ENCODE measurements at places on chromosomes 6 and 20.

DNA sequence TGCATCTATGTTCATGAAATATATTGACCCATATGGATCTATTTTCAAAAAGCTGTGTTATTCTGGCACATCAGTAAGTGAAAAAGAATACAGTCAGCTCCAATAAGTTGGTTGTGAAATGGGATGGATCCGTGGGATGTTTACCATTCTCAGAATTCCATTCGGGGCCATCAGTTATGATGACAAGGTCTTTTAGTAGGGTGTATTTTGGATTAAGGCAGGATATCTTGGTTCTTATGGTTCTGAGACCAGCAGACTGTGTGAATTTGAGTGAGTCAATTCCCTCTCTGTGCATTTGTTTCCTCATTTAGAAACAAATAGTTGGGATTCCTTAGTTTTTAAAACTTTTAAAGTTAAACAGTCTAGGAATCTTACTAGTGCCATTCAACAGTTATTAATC, 287.4 kb downstream of the CD109 start:
- DNase-seq, result no peak

GRCh38 chr20:36932476-36933426, 18.8 kb downstream of the SAMHD1 start:
- DNase-seq, result no peak

DNA sequence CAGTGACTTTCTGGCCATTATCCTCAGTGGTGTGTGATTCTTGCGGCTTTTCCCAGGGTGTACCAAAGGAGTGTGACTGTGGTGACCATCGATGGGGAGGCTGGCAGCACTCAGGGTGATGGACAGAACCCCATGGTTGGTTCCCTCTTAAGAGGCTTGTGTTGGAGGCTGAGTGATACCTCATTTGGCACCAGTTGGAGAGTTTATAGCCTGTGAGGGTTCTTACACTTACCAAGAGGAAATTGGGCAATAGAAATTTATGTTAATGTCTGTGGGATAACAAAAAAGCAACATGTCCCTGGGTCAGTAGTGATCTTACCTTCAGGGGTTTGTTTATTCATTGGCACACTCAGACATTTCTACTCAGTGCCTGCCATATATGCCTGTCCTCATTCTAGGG, 37.2 kb downstream of the DAAM2 start:
- DNase-seq, result no peak

DNA sequence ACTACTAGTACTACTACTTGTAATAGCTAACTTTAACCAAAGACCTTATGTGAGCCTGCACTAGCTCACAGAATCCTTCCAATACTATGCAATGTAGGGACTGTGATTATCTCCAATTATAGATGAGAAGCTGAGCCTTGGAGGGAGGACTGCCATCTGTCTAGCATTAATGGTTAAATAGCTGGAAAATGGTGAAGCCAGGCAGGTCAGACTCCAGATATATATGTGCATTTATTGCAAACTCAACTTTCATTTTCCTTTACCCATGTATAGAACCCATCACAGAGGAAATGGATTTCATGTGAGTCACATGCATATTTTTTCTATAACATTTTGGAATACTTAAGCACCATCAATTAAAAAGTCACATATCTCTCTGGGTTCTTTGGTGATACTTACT, 229.9 kb downstream of the BCAS1 start:
- DNase-seq, result no peak

DNA sequence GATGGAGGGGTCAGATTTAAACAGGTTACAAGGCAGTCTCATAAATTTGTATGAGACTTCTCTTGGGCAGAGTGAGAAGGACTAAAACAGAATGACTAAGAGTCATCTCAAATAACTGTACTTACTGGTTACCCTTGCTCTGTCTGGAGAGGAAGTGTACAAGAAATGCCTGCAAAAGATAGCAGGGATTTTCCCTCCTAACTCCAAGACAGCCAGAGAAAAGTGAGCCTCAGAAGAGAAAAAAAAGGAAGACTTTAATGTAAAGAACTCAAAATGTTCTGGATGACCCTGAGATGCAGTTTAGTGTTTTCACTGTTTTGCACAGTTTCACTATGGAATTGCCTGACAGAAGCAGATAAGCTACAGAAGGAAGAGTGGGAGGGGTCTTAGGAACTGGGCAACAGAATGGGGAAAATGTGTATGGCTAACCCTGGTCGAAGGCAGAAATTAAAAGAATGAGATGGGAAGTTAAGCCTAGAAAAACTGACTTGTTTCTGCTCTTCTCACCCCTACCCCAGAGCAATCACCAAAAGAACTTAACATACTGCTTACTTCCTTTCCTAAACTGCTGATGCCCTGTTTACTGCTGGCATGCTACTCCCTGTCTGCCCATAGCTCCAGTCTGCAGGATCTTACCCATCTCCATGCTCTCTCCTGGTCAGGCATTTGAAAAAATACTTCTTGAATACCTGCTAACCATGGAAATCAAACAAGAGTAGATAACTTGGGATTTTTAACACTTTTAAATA, 98.1 kb upstream of the MARCKS start:
- no peak for DNase-seq

- DNase-seq, result no peak
Observed at GRCh38 chr6:154438882-154439415, 71.5 kb downstream of the CNKSR3 start.

DNA sequence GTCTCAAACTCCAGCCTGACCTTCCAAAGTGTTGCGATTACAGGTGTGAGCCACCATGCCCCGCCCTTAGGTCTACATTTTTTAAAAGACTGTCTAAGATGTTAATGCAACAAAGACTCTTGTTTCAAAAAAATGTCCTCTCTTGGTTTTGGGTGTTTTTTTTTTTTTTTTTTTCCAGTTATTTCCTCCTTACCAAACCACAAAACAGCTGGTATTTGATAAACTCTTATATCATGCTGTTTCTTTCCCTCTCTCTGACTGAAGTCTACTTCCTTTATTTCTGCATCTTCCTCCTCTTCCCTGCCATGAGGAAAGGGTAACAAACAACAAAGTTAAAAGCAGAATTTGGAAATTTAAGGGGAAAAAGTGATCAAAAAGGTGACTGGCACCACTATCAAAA, 21.2 kb downstream of the STK38 start:
- DNase-seq, result no peak

Data from renal cortex interstitium (tissue), 15 donors.